Lower leg skin (tissue), 4 donors: ENCODE measurements at places on chromosomes 6 and 20.
A peak's percentile ranks its signal among the peaks of the same experiment; 100 is the strongest.

GRCh38 chr6:102126488-102126887, 733.0 kb downstream of the GRIK2 start:
- no peak for DNase-seq

- DNase-seq: no peak
Measured at GRCh38 chr20:51249215-51249614, 226.3 kb upstream of the KCNG1 start.

DNA sequence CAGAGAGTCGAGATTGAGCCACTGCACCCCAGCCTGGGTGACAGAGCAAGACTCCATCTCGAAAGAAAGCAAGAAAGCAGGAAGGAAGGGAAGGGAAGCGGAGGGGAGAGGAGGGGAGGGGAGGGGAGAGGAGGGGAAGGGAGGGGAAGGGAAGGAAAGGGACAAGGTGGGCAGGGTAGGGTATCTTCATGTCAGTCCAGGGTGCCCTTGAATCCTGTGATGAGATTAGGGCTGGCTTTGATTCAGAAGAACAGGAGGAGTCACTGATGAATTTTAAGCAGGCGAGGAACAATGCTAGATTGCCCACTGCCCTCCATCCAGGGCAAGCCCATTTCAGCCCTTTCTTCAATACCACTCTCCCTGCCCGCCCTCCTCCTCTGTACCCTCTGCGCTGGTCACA, 35.0 kb upstream of the EPB41L1 start:
- DNase-seq: no peak

DNA sequence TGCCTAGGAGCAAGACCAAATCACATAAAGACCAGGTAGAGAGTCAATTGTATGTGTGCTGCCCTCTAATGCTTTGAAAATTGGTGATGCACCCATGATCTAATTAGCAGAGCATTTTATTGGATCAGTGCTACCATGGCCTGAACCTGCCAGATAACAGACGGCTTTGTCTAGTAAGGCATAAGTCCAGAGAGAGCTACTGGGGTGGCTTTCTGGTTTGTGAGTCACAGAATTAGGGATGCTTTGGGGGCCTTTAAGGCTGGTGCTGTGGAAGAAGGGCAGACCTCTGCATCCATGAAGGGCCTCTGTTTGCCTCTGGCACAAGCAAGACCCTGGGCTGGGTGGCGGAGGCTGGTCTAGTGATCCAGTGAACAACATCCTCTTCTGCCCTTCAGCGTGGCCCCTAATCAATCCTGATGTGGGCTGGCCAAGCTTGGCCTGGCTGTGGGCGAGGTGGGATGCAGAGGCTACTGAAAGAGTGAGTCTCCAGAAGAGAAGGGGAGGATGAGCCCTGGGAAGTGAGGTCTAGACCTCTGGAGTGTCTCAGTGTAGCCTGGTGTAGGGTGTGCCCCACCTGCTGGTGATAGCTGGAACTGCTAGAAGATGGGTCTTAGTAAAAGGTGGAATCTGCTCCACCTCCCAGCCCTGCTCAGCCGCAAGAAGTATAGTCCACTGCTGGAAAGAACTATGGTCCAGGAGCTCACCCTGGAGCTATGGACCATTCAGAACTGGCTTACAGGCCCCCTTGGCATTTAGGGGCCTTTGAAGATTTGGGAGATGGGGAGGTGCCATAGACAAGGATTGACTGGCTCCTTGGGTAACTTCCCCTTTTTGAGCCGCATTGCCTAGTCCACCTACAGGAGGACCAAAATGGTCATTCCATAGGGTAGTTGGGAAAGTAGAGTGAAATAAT, 36.7 kb upstream of the AAR2 start:
- peak; percentile 95 for DNase-seq

- peak; percentile 5 for DNase-seq
Measured at GRCh38 chr20:38935967-38936407, 9.8 kb downstream of the FAM83D start.

- DNase-seq: peak; percentile 48
Measured at GRCh38 chr6:155004576-155005372, 9.7 kb downstream of the TIAM2 start.

DNA sequence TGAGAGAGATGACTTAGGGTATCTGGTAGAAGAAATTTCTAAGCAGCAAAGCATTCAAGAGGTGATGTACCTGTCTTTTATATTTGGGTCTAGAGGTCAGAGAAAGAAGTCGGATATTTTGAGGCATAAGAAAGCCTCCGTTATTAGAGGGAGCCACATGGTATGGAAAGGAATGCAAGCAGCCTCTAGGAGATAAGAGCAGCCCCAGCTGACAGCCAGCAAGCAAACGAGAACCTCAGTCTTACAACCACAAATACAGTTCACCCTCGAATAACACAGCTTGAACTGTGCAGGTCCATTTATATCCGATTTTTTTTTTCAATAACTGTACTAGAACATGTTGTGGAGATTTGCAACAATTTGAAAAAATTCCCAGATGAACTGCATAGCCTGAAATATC, 190.7 kb upstream of the VGLL2 start:
- no peak for DNase-seq
